ENCODE measurements at places on chromosomes 11 and 22. TPM values are rescaled to one million over a fixed set of nuclear protein-coding genes. Genes with fewer than 3 reads are reported as not detected.

OR10A2 gene
- not detected for polyA plus RNA-seq

LDLRAD3 gene
- 5.6 TPM for polyA plus RNA-seq

CYB5R3 gene
- polyA plus RNA-seq, result 234 TPM

ASPHD2 gene
- 0.42 TPM for polyA plus RNA-seq
